Activated CD4-positive, alpha-beta T cell treated with anti-CD3 and anti-CD28 coated beads, Interleukin-2, amount 10 ng/mL, durations not matched to agents 7 days and 5 days (primary cell): ENCODE measurements at places on chromosomes 5 and 9. TPM values are rescaled to one million over a fixed set of nuclear protein-coding genes. Genes with fewer than 3 reads are reported as not detected.

Gene DCAF12
- total RNA-seq: 45.4 TPM

Gene GPR151
- total RNA-seq: not detected

Gene PAEP
- not detected for total RNA-seq

Gene PHYHD1
- 1.2 TPM for total RNA-seq

Gene CDH6
- total RNA-seq: not detected

Gene CDH9
- not detected for total RNA-seq
